ENCODE measurements at places on chromosomes 5 and 9. TPM values are rescaled to one million over a fixed set of nuclear protein-coding genes. Genes with fewer than 3 reads are reported as not detected.
A peak's percentile ranks its signal among the peaks of the same experiment; 100 is the strongest.

The FCN1 gene
- total RNA-seq, result not detected

The RALGPS1 gene
- total RNA-seq, result 2.2 TPM

GRCh38 chr5:16791036-16791705 lies 144.9 kb downstream of the MYO10 start:
- peak; percentile 35 for DNase-seq

DNA sequence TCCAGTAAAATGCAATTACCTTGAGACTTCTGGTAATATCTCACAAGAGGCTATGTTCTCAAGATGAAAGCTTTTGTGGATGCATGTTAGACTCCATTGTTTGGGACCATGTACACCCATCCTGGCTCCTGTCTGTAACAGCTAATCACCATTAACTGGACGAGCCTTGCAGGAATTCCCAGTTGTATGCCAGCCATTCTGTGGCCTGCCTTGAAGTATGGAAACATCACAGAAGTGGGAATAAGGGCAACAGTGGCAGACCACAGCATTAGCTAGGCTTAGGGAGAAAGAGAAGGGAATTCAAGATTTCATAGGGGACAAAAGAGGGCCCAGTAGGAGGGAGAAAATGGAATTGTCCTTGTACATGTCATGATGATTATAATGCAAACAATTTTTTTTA lies 79.0 kb downstream of the RORB start:
- DNase-seq, result no peak

GRCh38 chr5:133404724-133405123 lies 207.6 kb downstream of the FSTL4 start:
- peak; percentile 25 for DNase-seq
